ENCODE measurements at places on chromosomes 5 and 9. TPM values are rescaled to one million over a fixed set of nuclear protein-coding genes. Genes with fewer than 3 reads are reported as not detected.

Gene RETREG1
- 21.3 TPM for total RNA-seq

Gene TLX3
- total RNA-seq = not detected

Gene MYMK
- total RNA-seq = not detected

Gene PCDHB16
- total RNA-seq = 5.2 TPM

Gene C5orf15
- total RNA-seq = 22.9 TPM

Gene DDX4
- total RNA-seq = not detected

Gene TAL2
- not detected for total RNA-seq

Gene GFM2
- total RNA-seq = 15.7 TPM

Gene NEUROG1
- total RNA-seq = not detected

Gene RIGI
- 14.3 TPM for total RNA-seq

Gene CDO1
- total RNA-seq = 11.4 TPM

Gene FUT7
- total RNA-seq = not detected

Gene PLAC8L1
- not detected for total RNA-seq

Gene ADAMTS12
- 5.6 TPM for total RNA-seq

Gene FBN2
- 5.3 TPM for total RNA-seq

Gene CERT1
- 43.0 TPM for total RNA-seq

Gene CD180
- total RNA-seq = 2.2 TPM

Gene PALM2AKAP2
- total RNA-seq = 2.5 TPM

Gene RNF183
- total RNA-seq = not detected

Gene PCDHA2
- not detected for total RNA-seq

Gene TMEM174
- not detected for total RNA-seq

Gene SETD9
- 5.9 TPM for total RNA-seq

Gene FST
- total RNA-seq = 0.93 TPM

Gene CENPK
- total RNA-seq = not detected

Gene DMRT3
- not detected for total RNA-seq

Gene ADGRD2
- total RNA-seq = not detected

Gene ALDOB
- total RNA-seq = not detected

Gene ELL2
- 117 TPM for total RNA-seq

Gene FOXD4L3
- total RNA-seq = not detected

Gene CCL21
- total RNA-seq = 6.5 TPM
